ENCODE measurements at places on chromosomes 7 and 10. TPM values are rescaled to one million over a fixed set of nuclear protein-coding genes. Genes with fewer than 3 reads are reported as not detected.

FANK1 gene
- total RNA-seq = 2.2 TPM

SPDYE5 gene
- total RNA-seq = not detected

PIK3CG gene
- total RNA-seq = 28.3 TPM

ASIC3 gene
- total RNA-seq = 11.0 TPM

DNA sequence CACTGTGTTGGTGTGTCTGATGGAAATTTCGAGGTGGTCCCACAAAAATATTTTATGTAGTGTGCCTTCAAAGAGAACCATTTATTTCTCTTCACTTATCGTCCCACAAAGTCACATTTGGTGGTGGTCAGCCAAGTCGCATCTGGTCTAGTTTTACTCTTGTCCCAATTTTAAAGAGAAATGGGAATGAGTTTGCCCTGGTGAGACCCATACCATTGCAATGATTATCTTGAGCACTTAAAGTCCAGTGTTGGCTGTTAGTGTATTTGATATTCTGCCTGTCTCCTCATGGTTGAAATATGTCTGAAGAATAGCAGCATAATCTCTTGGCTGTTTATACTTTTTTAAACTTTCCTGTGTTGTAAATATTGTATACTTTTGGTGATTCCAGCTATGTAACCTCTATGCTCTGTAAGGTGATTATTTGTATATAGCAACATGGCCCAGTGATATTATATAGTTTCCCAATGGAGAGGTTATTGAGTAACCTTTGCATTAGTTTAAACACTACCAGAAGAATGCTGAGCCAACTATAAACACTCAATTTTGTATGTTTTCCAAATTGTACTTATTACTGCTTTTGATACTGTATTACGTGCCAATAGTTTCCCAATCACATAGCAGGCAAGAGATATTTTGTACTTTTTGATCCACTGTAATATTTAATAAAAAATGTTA lies 172.2 kb downstream of the RTKN2 start:
- peaks cover 6% of the 10 kb centered on the region for H3K36me3 ChIP-seq
- no peak overlapping the region for H3K4me3 ChIP-seq
- DNase-seq = no peak

DNA sequence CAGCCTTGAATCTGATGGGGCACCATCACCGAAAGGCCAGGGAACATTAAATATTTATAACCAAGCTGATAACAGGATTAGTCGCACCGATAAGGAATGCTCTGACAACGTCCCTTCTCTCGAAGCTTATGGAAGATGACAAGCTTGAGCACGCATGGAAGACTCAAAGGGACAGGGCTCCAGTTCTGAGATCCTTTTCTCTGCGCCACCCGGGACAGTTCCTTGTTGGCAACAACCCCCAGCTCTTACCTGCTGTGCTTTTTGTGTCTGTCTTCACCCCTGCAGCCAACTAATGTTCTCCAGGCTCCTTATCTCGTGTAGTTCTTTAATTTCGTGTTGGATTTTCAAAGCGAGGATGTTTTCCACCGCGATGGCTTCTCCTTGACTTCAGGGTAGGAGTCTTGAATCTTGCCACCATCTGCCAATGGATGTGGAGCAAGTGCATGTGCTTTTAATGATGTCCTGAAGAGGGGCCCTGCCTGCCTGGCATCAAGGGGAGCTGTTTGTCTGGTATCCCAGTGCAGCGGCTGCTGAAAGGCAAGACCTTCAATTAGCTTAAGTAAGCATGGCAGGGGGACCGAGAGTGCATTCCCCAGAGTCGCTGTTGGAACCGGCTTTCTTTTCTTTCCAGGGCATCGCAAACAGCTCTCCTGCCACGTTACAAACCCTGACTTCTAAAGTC lies 354 bp upstream of the FERD3L start:
- no peak overlapping the region for H3K4me3 ChIP-seq
- no peak overlapping the region for H3K27ac ChIP-seq
- H3K36me3 ChIP-seq = no peaks in the 10 kb centered on the region
- no peak for DNase-seq
- H3K4me1 ChIP-seq = no peaks in the 10 kb centered on the region

DNA sequence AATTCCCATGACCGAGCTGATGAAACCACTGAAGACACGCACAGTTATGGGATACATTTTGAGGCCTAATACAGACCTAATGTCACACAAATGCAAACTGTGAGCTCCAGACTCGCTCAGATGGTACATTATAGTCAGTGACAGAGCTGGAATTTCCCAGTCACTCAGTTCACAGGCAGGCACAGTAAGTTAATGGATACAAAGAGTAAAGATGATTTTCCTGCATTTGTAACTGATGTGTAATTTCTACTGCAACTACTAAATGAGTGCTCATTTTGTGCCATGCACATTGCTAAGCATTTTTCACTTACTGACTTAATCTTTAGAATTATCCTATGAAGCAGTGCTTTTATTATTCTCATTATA lies 56.5 kb downstream of the ENO4 start:
- no peaks in the 10 kb centered on the region for H3K36me3 ChIP-seq
- DNase-seq = no peak
- no peaks in the 10 kb centered on the region for H3K27me3 ChIP-seq
- H3K27ac ChIP-seq = no peak overlapping the region
- H3K4me1 ChIP-seq = no peaks in the 10 kb centered on the region

DNA sequence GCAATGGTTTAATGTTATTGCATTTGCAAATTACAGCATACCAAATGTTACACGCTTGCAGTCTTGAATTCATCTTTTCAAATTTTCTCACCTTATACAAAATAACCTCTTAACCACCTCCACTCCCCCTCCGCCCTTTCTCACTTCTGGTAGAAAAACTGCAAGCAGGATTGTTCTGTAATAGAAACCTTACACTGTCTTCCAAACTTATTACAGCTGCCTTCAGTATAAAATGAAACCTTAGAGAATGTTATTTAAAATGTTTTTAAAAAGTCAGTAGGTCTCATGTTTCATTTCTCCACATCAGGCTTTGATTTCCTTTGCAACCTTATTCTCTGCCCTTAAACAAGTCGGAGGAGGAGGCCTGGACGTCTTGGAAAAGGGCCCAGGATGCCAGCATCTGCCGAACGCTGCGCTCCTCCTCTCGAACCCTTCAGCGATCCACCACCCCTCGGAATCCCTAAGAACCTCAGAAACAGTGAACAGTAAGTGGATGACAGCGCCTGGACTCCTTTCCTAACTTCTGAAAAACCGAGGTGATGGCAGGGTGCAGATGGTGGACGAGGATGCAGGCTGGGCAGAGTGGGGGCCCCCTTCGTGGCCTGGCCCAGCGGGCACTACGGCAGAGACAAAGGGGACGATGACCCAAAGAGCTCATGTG lies 74.0 kb downstream of the FGFR2 start:
- no peak for DNase-seq
- no peaks in the 10 kb centered on the region for H3K27me3 ChIP-seq
- H3K4me1 ChIP-seq = no peaks in the 10 kb centered on the region
- no peaks in the 10 kb centered on the region for H3K36me3 ChIP-seq

GRCh38 chr10:71359364-71360046 lies 37.2 kb upstream of the CDH23 start:
- H3K4me1 ChIP-seq = no peaks in the 10 kb centered on the region
- no peak for DNase-seq

- H3K36me3 ChIP-seq = no peaks in the 10 kb centered on the region
- no peak overlapping the region for H3K27ac ChIP-seq
- DNase-seq = no peak
- H3K27me3 ChIP-seq = no peaks in the 10 kb centered on the region
These were observed 489.0 kb downstream of the GATA3 start for GRCh38 chr10:8543361-8544056.

GRCh38 chr7:66883716-66884115 lies 37.3 kb upstream of the TMEM248 start:
- H3K4me3 ChIP-seq = no peak overlapping the region
- no peaks in the 10 kb centered on the region for H3K4me1 ChIP-seq
- no peak for DNase-seq
- H3K27ac ChIP-seq = no peak overlapping the region
- no peaks in the 10 kb centered on the region for H3K27me3 ChIP-seq
- H3K36me3 ChIP-seq = no peaks in the 10 kb centered on the region

- H3K27ac ChIP-seq = no peak overlapping the region
- no peak overlapping the region for H3K4me3 ChIP-seq
- no peak for DNase-seq
- H3K4me1 ChIP-seq = no peaks in the 10 kb centered on the region
These were observed 350.5 kb upstream of the LRRTM3 start for GRCh38 chr10:66575251-66575855.

GRCh38 chr10:71587941-71588573 lies 131.5 kb downstream of the C10orf105 start:
- no peak overlapping the region for H3K27ac ChIP-seq

DNA sequence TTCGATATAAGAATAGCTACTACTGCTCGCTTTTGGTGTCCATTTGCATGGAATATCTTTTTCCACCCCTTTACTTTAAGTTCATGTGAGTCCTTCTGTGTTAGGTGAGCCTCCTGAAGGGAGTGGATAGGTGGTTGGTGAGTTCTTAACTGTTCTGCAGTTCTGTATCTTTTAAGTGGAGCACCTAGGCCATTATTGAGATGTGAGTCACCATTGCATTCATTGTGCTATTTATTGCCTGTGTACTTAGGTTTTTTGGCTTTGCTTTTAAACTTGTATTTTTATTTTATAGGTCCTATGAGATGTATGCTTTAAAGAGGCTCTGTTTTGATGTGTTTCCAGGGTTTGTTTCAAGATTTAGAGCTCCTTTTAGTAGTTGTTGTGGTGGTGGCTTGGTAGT lies 1430.8 kb downstream of the REEP3 start:
- no peak for DNase-seq
- H3K4me1 ChIP-seq = no peaks in the 10 kb centered on the region
- no peaks in the 10 kb centered on the region for H3K36me3 ChIP-seq
- no peak overlapping the region for H3K27ac ChIP-seq

DNA sequence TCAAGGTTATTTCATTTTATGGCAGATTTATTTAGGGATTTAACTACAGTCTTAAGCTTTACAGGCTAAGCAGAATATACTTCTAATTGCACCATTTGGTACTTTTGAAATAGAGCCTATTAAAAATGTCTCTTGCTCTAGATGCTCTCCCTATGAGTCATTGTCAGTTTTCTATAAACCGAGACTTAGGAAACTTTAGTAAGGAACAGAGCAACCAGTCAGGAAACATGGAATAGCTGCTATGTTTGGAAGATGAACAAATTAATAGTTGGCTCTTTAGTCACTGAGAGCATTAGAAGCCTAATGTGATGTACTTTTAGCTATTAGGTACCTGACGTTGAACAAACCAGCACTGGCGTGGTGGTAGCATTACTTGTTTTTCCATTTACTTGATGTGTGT lies 35.3 kb downstream of the INPP5F start:
- H3K27me3 ChIP-seq = no peaks in the 10 kb centered on the region
- H3K36me3 ChIP-seq = no peaks in the 10 kb centered on the region
- no peak overlapping the region for H3K27ac ChIP-seq

- no peaks in the 10 kb centered on the region for H3K36me3 ChIP-seq
- no peak overlapping the region for H3K27ac ChIP-seq
These were observed 206.3 kb downstream of the MACC1 start for GRCh38 chr7:20010877-20011276.

DNA sequence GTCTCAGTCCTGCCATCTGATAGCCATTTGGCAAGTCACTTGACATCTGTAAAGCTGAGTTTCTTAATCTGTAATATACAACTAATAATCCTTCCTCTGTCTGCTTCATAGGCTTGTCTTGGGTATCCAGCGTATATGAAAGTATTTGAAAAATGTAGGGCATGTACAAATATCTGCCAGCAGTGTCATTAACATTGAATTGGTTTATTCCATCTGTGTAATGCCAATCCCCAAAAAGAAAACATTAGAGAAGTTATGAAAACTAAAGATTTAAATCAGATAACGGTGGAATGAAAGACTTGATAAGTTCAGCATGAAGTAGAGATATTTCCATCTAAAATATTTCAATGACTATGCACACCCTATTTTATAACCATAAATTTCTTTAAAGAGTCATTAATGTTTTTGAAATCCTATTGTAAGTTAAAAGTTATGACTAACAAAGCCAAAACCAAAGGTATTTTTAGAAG lies 9.8 kb upstream of the RTKN2 start:
- no peak overlapping the region for H3K4me3 ChIP-seq
- H3K27ac ChIP-seq = no peak overlapping the region
- H3K4me1 ChIP-seq = no peaks in the 10 kb centered on the region

DNA sequence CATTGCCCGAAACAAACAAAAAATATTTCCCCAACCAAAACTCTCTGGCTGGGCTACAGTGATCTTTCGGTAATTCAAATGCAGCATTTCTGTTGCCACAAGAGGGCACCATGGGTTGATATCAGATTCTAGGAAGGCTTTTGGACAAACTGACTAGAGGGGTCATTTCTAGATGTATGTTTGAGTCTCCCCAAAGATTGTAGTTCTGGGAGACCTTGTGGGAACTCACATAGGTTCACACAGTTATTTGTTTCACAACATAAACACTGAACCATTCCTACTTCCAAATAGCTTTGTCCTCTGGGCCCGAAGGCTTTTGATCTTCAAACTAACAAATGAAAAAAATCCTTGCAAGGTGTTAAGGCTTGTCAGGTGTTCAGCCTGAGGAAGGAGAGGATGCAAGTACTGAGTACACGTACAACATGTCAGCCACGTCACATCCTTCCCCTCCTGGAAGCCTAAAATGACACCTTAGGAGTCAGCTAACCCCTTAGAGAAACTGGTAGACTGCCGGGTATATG lies 37.0 kb upstream of the IL15RA start:
- H3K36me3 ChIP-seq = no peaks in the 10 kb centered on the region
- DNase-seq = peak; percentile 66
- H3K27ac ChIP-seq = peak overlapping the region; percentile 87
- no peaks in the 10 kb centered on the region for H3K27me3 ChIP-seq
